ENCODE measurements at places on chromosomes 12 and 14. TPM values are rescaled to one million over a fixed set of nuclear protein-coding genes. Genes with fewer than 3 reads are reported as not detected.

- DNase-seq = no peak
Measured at GRCh38 chr12:124504273-124505000, 63.0 kb downstream of the NCOR2 start.

DNA sequence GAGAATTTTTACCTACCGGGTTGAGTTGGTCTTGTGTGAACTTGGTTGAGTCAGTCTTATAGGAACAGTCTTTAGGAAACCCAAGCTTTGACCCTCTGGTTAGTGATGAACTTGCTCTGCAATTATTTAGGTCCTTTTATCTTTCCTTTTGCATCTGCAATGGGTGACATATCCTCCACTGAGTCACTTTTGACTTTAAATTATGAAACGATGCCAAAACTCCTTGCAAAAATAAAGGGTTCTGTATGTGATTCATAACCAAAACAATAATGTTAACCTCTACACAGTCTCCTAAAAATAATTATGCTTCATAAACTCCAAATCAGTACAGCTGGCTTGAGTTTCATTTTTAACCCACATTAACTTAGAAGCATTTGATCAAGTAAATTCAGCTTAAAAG is 979.4 kb downstream of the GALC start:
- no peak for DNase-seq

- DNase-seq = no peak
Measured at GRCh38 chr12:109731231-109731731, 17.7 kb downstream of the FAM222A start.

- DNase-seq = no peak
Measured at GRCh38 chr12:54455760-54456469, 17.5 kb downstream of the GTSF1 start.

- no peak for DNase-seq
Measured at GRCh38 chr12:23729359-23729758, 220.1 kb downstream of the SOX5 start.

DNA sequence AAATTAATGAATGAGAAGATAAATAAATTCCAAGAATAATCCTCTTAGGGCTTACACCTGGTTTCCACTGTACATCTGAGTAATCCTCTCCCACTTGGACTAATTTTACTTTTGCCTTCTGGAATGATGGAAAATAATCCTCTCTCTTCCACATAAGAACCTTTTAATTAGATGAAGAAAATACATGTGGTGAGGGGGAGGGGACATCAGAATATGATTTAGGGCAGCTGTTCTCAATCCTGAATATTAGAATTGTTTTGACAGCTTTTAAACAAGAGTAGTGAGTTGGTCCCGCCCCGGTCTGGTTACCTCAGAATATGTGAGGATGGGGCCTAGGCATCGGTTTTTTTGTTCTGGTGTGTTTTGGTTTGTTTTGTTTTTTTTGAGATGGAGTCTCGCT is 51.5 kb downstream of the HECTD4 start:
- no peak for DNase-seq

DNA sequence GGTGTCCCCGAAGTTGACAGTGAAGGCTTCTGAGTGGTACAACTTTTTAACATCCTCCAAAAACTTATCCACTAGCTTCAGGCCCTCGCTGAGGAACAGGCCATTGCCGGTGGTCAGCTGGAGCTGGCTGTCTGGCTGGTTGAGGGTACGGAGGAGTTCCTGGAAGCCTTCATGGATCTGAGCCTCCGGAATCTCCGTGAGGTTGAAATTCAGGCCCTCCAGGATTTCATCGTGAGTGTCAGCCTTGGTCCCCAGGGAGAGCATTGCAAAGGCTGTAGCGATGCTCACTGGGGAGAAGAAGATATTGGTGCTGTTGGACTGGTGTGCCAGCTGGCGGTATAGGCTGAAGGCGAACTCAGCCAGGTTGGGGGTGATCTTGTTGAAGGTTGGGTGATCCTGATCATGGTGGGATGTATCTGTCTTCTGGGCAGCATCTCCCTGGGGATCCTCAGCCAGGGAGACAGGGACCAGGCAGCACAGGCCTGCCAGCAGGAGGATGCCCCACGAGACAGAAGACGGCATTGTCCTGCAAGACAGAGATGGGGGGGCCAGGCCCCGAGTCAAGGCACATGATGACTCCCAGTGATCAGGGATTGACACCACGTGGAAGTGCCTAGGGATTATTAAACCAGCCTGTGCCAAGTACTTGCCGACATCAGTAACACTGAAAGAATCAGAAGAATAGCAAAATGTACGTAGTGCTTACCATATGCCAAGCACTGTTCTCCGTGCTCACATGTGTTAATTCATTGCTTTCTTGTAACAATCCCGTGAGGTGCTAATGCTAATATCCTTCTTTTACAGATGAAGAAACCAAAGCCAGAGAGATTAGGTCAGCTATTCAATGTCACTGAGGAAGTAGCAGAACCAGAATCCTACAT is 5.4 kb downstream of the SERPINA1 start:
- no peak for DNase-seq

GALNT8 gene
- total RNA-seq = 26.1 TPM

SERPINA12 gene
- not detected for total RNA-seq

TMEM63C gene
- total RNA-seq = 16.9 TPM

ARHGAP9 gene
- total RNA-seq = 2.1 TPM

All from cerebellum (tissue), 4 donors.